ENCODE measurements at places on chromosomes 3 and 15. TPM values are rescaled to one million over a fixed set of nuclear protein-coding genes. Genes with fewer than 3 reads are reported as not detected.
A peak's percentile ranks its signal among the peaks of the same experiment; 100 is the strongest.

The PIGX gene
- 49.0 TPM for total RNA-seq

GRCh38 chr3:108862865-108863798 is 40.5 kb downstream of the TRAT1 start:
- no peak for DNase-seq

DNA sequence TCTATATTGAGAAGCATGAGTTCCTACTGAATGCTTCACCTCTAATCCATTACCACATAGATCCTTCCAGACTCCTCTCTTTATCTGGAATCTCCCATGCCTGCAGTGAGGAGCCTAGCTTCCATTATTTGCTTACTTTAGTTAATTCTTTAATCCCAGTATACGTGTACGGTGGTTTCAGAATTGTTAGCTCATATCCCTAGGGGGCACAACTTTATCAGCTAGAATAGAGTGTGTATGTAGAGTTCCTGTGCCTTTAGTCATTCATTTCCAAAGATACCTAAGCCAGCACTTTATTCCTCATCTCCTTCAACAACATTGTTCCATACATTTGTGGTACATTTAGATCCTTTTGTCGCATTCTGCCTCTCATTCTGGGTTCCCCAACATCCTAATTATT is 226.0 kb downstream of the TJP1 start:
- DNase-seq, result no peak

DNA sequence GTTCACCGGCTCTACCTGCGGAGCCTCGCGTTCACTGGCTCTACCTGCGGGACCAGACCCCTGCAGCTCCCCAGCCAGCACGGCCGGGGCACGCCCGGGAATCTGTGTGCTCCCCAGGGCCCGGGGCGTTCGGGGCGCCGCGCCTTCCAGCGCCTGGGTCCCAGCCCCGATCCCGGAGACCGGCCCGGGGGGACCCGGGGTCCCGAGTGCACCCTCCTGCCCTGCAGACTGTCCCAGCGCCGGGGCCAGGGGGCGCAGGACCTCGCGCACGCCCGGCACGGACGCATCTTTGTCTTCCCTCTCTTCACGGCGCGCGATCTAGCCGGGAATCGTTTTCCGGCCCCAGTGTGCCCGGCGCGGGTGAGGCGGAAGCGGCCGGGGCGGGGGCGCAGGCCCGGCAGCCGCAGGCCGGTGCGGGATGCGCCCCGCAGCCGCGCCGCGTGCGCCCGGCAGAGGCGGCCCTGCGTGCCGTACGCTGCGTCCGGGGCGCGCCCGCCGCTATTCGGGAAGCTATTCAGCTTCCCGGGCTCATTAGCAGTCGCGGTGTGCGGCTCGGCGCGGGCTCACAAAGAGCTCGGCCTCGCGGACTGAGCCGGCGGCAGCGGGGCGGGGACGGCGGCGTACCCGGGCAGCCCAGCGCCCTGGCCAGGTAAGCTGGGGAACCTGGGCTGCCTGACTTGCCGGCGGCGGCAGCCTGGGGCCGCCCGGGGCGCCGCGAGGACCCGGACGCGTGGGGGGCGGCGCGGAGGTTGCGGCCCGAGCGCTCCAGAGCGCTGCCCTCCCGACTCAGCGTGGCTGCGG is at the start of gene APBA2:
Gene APBA2, plus strand, starts transcription at position 345 of the 801 bp plus-strand sequence. CDS start 167,911 bp downstream, outside the sequence.
- peak; percentile 2 for DNase-seq

- DNase-seq, result no peak
Observed at GRCh38 chr3:105527949-105528348, 161.2 kb downstream of the ALCAM start.
